Astrocyte (in vitro differentiated cells and primary cell): ENCODE measurements at places on chromosomes 7 and 10. TPM values are rescaled to one million over a fixed set of nuclear protein-coding genes. Genes with fewer than 3 reads are reported as not detected.

DNA sequence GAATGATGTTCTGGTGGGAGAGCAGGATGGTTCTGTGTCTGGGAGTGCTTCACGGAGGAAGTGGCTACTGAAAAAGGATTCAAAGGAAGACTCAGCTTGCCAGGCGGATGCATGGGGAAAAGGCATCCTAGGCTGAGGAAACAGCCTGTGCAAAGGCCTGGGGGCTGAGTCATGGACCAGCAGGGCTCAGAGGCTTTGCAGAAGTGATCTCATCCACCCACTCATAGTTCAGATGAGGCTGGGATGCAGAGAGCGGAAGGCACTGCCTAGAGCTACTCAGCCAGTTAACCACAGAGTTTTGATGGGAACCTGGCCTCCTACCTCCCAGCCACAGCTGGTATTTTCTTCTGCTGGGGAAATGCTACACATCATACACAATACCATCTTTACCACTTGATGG, 15.8 kb upstream of the ADAMTS14 start:
- no peaks in the 10 kb centered on the region for H3K27me3 ChIP-seq
- peak overlapping the region; percentile 98 for H3K27ac ChIP-seq
- peaks cover 36% of the 10 kb centered on the region for H3K4me1 ChIP-seq
- peak; percentile 100 for DNase-seq
- no peaks in the 10 kb centered on the region for H3K36me3 ChIP-seq

- no peak overlapping the region for H3K4me3 ChIP-seq
- H3K4me1 ChIP-seq = peaks cover 11% of the 10 kb centered on the region
- no peak for DNase-seq
- no peaks in the 10 kb centered on the region for H3K36me3 ChIP-seq
- H3K27me3 ChIP-seq = no peaks in the 10 kb centered on the region
- no peak overlapping the region for H3K27ac ChIP-seq
Observed at GRCh38 chr7:154769527-154769926, 233.4 kb downstream of the PAXIP1 start.

DNA sequence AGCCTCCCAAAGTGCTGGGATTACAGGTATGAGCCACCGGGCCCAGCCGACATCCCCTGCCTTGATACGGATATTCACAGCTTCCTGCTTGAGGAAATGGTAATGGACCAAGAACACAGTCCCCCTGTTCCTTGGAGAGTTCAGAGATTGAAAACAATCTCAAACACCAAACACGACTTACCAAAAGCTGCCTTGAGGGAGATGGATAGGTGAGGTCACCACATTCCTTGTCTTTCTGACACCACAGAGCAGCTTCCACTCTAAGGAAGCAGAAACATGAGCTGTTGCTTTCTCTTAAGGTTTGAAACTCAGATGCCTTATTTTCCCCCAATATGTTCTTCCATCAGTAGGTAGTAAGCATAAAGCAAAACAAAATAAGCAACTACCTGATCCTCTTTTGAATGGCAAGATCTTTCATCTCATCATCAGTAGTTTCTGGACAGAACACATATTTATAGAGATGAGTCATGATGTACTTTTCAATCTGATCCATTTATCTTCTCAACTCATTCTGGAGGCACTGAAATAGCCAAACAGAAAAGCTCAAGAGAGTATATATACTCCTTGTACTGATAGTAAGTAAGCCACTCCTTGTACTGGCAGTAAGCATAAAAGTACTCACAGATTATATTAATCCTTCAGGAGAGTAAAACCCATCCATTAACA, 199.1 kb upstream of the KCTD7 start:
- peak; percentile 5 for DNase-seq
- no peaks in the 10 kb centered on the region for H3K36me3 ChIP-seq
- H3K27ac ChIP-seq = no peak overlapping the region

- no peaks in the 10 kb centered on the region for H3K27me3 ChIP-seq
- H3K4me3 ChIP-seq = no peak overlapping the region
- H3K27ac ChIP-seq = no peak overlapping the region
- DNase-seq = peak; percentile 28
- H3K36me3 ChIP-seq = no peaks in the 10 kb centered on the region
- peaks cover 13% of the 10 kb centered on the region for H3K4me1 ChIP-seq
Observed at GRCh38 chr7:131602304-131602993, 46.0 kb upstream of the PODXL start.

GRCh38 chr7:89623018-89623672, 531.1 kb upstream of the STEAP1 start:
- no peaks in the 10 kb centered on the region for H3K27me3 ChIP-seq
- no peak overlapping the region for H3K4me3 ChIP-seq

DNA sequence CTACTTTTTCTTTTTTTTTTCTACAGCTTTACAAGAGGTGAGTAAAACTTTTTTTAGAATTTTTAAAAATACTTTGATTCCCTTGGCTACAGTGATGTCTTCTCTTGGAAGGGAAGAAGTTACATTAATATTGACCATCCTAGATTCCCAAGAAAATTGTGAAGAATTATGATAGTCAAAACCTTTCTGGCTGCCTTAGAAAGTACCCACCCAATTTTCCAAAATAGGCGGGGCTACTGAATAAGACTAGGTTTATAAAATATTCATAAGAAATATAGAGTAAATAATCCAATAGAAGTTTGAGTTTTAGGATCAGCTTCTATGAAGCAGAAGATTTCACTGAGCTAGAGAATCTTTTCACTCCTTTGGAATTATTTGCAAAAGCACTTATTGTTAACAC, 3.0 kb downstream of the COL1A2 start:
- peaks cover 52% of the 10 kb centered on the region for H3K36me3 ChIP-seq
- H3K27me3 ChIP-seq = no peaks in the 10 kb centered on the region
- H3K4me3 ChIP-seq = peak overlapping the region; percentile 97
- peak overlapping the region; percentile 96 for H3K27ac ChIP-seq

Gene AKR1C4
- not detected in 2 replicates for total RNA-seq

Gene SPDYE9
- not detected in 2 replicates for total RNA-seq

Gene CXCL12
- total RNA-seq = 23.7 and 48.2 TPM in 2 replicates

Gene FBXO24
- 0.17 and 0.52 TPM in 2 replicates for total RNA-seq

Gene GIMAP5
- 0.14 TPM in 1 of 2 replicates, not detected in the other for total RNA-seq
